ENCODE measurements at places on chromosomes 4 and X.

- no peak for DNase-seq
Measured at GRCh38 chrX:103774070-103774642, 2.5 kb upstream of the PLP1 start.

GRCh38 chr4:22514481-22514880 is 1.4 kb downstream of the ADGRA3 start:
- no peak for DNase-seq

GRCh38 chr4:38177641-38178391 is 217.6 kb downstream of the PTTG2 start:
- DNase-seq, result no peak

GRCh38 chr4:55819634-55820033 is at the start of gene EXOC1L:
Gene EXOC1L, plus strand, starts transcription at chr4:55819790. Its CDS starts 237 bp downstream, at chr4:55820027.
- DNase-seq, result no peak

DNA sequence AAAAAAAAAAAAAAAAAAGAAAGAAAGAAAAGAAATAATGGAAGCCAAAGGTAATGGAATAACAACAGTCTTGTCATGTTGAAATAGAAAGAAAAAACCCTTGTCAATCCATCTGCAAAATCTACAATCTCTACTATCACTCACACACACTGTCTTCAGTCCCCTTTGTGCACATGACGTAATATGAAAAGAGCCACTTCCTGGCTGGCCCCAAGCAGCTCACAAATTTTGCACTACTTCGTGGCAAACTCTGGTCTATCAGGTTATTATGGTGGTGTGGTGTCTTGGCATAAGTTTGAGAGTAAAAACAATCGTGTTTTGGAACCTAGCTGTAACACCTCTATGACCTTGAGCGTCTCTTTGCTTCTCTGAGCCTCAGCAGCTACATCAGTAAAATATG is 8.3 kb upstream of the AFAP1 start:
- DNase-seq, result no peak

DNA sequence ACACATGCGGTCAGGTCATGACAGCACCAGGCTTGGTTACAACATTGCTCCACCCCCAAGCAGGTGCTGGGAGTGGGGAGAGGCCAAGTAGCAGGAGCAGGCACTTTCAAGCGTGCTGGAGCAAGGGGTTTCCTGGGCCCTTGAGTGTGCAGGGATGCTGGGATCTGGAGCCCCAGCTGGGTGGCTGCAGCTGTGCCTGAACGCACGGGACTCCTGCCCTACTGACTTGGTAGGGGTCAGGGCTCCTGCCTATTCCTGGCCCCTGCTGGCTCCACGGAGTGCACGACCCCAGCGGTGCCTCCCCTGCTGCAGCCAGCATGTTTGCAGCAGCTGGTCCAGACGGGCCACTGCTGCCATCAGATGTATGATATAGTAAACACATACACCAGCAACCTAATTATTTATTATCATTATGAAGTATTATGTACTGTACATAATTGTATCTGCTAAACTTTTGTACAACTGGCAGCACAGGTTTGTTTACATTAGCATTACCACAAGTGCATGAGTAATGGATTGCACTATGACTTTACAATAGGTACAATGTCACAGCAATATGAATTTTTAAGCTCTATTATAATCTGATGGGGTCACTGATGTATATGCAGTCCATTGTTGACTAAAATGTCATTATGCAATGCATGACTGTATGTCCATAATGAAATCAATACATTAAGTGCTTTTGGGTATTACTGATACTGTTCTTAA is 620.6 kb downstream of the RAPGEF2 start:
- no peak for DNase-seq

DNA sequence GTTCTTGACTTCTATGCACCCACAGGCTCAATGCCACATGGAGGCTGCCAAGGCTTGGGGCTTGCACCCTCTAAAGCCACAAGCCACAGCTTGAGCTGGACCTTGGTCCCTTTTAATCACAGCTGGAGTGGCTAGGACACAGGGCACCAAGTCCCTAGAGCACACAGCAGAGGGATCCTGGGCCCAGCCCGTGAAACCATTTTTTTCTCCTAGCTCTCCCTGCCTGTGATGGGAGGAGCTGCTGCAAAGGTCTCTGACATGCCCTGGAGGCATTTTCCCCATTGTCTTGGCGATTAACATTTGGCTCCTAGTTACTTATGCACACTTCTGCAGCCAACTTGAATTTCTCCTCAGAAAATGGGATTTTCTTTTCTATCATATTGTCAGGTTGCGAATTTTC is 410.9 kb downstream of the GRID2 start:
- no peak for DNase-seq

- no peak for DNase-seq
Measured at GRCh38 chrX:72254816-72255215, 16.0 kb upstream of the ERCC6L start.

- no peak for DNase-seq
Measured at GRCh38 chr4:185341841-185342240, 53.9 kb downstream of the LRP2BP start.

DNA sequence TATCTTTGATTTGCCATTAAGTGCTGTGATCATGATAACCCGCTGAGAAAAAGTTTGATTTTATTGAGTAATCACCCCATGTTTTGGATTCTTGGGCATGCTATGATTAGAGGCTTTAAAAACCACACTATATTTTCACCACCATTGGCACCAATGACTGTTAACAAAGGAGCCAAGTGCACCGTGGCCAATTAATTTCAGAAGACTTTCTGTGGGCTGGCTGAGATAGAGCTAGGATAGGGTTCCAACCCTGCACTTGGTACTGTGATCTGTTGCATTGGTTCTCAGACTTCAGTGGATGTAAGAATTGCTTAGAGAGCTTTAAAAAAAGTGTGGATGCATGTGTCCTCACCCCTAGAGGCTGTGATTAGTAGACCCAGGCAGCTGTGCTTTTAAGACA is 32.4 kb downstream of the OCRL start:
- DNase-seq, result no peak

- DNase-seq, result no peak
Measured at GRCh38 chrX:80602036-80602860, 182.0 kb downstream of the TENT5D start.

DNA sequence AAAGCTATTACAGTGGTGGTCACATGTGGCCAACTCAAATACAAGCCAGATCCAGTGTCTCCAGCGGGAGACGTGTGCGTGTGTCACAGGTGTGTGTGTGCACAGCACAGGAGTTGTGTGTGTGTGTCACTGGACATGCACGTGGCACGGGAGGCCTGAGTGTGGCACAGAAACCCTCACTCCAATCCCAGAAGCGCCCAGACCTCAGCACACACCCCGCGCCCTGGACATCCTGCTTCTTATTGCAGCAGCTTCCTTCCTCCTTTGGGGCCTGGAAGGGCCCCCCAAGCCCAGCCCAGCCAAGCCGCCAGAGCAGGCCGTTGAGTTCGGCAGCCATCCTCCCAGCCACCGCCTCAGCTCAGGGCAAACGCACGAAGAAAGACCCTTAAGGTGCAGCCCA is 37.9 kb downstream of the ACOX3 start:
- no peak for DNase-seq

DNA sequence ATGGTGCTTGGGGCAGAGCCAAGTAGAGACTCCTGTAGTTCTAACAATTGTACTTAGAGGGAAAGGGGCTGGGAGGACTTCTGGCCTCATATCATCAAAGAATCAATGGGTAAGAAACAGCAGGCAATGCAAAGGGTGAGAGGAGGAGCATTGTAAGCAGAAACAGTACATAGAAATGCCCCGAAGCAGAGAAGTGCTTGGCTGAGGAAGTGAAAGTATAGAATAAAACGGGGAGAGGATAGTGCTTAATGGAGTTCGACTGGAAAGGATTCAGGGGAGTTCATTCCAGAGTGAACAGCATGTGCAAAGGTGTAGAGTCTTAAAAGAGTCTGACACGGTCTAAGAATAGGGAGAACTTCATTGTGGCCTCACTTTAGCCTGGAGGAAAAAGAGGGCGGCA is 103.0 kb downstream of the SYNPO2 start:
- DNase-seq, result no peak

DNA sequence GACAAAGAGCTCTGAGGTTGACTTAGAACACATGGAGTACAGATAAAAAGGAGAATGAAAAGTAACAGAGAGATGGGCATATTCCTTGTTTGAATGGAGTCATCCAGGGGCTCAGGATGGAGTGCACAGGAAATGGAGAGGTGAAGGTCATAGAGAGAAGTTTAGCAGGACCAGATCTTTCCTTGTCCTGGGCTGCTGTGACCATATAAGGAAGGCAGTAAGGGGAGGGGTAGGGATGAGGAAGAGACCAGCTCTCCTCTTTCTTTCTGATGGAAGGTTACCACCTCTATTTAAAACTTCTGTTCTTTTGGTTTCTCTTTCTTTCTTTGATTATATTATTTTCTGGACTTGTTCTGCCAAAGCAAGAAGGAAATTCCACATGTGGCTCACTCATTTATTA is 27.0 kb downstream of the AR start:
- no peak for DNase-seq

GRCh38 chr4:155931634-155932033 is 22.0 kb downstream of the CTSO start:
- DNase-seq, result no peak

DNA sequence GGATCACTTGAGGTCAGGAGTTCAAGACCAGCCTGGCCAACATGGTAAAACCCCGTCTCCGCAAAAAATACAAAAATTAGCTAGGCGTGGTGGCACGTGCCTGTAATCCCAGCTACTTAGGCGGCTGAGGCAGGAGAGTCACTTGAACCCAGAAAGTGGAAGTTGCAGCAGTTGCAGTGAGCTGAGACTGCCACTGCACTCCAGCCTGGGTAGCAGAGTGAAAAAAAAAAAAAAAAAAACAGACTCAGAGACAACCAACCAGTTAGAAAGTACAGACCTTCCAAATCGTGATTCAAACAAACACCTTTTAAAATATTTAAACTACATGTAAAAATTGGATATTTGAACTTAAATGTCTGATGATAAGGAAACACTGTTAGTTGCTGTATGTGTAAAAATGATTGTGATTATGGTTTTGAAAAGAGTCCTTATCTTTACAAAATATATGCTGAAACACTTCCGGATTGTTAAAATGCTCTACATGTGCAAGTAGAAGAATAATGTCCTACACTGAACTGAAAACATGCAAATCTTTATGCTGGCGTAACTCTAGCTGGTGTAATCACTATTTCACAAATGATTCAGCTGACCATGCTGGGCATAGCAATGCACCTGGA is 37.8 kb downstream of the SH3KBP1 start:
- DNase-seq, result no peak

DNA sequence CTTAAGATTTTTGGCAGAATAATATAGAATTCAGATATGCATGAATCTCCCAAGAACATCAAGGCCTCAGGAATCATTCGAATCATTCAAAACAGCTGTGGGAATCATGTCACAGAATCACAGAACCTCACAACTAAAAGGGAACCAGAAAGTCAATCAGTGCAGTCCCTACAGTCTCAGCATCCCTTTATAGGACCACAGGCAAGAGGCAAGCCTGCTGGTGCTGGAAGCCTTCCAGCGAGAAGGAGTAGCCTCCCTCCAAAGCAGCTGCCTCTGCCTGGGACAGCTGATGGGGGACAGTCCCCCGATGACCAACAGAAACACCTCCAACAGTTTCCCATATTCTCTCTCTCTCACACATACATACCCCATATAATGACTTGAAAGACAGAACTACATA is 20.7 kb downstream of the QDPR start:
- DNase-seq, result no peak

- DNase-seq, result no peak
Measured at GRCh38 chrX:122625821-122626220, 558.3 kb upstream of the GRIA3 start.

Measured in GM12892 (cell line).